ENCODE measurements at places on chromosomes 7 and 10.

- DNase-seq: no peak
Observed at GRCh38 chr10:3963191-3963673, 178.2 kb upstream of the KLF6 start.

GRCh38 chr10:71582019-71582418, 137.6 kb downstream of the C10orf105 start:
- DNase-seq: no peak

GRCh38 chr7:44473295-44473694, 17.2 kb downstream of the NUDCD3 start:
- no peak for DNase-seq

GRCh38 chr7:98621573-98622482, 4.7 kb downstream of the NPTX2 start:
- DNase-seq: no peak

GRCh38 chr7:100585511-100586265, at the start of gene LRCH4:
Gene LRCH4, minus strand, starts transcription at chr7:100586129. Its CDS starts 29 bp downstream, at chr7:100586100.
- peak; percentile 71 for DNase-seq

DNA sequence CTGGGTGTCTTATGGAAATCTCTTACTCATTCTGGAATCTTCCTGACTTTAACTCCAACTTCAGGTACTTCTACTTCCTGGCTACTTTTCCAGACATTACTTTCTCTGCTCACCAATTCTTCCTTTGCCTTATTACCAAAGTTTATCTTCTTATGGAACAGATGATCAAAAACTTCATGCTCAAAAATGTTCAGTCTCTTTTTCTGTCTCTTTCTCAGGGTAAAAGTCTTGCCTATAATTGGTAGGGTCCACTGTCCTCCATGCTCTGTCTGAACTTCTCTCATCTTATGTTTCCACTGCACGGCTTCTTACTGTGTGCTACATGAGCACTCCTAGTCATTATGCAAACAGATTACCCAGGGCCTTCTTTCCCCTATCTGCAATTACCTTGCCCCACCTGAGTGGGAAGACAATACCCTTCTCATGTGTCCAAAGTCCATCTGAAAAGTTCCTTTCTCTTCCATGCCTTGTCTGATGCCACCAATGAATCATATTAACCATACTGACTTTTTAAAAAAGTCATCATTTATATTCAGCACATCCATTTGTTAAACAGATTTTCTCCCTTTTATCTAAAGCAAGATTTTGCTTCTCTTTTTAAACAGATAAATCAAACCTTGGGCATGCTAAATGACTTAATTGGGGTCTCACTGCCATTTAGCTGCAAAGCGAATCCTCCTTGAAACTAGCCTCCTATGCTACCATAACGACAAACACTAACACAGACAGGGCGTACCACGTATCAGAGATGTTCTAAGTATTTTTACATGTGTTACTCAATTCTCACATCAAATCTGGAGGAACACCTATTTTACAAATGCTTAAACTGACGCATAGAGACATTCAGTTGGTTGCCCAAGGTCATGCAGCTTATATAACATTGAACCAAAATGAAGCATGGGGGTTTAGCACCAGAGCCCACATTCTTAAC, 48.8 kb downstream of the SEMA3C start:
- DNase-seq: no peak

DNA sequence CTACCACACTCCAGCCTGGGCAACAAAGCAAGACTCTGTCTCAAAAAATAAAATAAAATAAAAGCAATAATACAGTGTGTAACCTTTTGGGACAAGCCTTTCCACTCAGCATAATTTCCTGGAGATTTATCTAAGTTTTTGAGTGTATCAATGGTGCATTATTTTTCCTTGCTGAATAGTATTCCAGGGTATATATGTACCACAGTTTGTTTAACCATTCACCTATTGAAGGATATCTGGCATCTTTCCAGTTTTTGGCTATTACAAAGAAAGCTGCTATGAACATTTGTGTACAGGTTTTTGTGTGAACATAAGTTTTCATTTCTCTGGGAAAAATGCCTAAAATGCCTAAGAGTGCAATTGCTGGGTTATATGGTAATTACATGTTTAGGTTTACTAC, 59.9 kb downstream of the RBM20 start:
- DNase-seq: no peak

GRCh38 chr10:132237871-132238270, 51.1 kb downstream of the DPYSL4 start:
- DNase-seq: peak; percentile 51

DNA sequence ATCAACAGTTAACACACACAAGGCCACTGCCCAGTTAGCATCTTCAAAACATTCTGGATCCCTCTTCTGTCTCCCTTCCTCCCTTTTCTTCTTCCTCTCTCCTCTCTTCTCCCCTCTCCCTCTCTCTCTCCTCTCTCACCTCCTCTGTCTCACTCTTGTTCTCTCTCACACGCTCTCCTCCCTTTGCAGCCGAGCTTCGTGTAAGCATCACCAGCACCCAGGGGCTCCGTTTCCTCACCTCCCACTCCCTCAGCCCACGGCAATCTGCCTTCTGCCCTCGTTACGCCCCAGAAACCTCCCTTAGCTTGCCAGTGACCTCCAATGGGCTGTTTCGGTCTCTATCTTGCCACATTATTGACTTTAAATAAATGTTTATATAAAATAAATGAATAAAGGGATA, 147.4 kb downstream of the TEX36 start:
- DNase-seq: no peak

DNA sequence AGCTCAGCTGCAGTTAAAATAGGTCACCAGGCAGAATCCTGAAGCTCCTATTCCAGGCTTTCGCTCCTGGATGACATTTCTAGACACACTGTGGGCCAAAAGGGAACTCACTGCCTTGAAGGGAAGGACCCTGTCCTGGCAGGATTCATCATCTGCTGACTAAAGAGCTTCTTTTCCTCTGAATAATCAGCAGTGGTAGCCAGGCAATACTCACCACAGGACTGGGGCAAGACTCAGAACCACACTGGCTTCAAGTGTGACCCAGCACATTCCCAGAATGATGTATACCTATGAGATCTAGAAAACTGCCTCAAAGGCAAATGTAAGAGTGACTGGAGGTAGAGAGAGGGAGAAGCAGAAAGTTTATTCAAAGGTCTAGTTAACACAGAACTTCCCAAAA, 29.5 kb upstream of the EBF3 start:
- DNase-seq: no peak

- DNase-seq: no peak
Observed at GRCh38 chr10:80075781-80076180, 2.7 kb upstream of the TMEM254 start.

GRCh38 chr7:153399554-153399940, 640.0 kb downstream of the ACTR3B start:
- no peak for DNase-seq

DNA sequence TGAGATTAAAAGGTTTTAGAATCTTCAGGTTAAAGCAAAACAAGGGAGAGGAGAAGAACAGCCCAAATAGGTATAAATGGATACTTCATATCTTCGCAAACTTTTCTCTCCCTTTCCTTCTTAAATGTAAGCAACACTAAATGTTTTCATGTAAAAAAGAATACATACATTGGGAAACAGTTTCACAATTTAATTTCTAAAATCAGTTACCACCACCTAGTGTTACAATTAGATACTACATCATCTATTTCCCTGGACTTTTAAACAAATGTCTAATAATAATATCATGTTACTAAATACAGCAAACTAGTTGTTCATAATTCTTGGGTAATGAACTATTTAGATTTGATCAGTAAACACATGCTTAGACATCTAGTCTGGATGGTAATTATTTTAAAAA, 35.8 kb downstream of the MINDY3 start:
- peak; percentile 6 for DNase-seq

- no peak for DNase-seq
Observed at GRCh38 chr7:101172854-101173751, 7.0 kb downstream of the NAT16 start.

GRCh38 chr7:119967221-119967620, 305.8 kb upstream of the KCND2 start:
- no peak for DNase-seq

DNA sequence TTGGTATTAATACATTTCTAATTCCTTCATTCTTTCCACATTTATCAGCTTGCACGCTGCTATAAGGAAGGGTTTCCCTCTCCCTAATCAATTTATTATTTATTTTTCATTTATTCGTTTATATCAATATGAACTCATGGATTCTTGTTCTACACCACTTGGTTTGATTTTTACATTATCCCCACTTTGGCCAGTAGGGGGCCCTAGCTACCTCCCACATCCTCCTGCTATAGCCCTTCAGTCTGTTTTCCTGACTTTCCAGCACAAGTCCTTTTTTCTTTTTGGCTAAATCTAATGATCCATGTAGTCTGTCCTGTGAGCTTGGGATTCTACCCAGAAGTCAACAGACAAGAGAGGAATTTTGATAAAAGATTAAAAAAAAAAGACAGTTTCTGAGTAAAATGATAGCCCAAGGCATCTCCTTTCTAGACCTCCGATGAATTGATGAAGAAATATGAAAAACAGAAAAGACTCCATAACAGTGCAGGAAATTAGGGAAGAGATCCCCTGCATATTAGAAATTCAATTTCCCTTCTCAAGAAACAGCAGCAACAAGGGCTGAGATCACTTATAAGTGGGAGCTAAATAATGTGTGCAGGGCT, 47.7 kb downstream of the LYZL2 start:
- no peak for DNase-seq

DNA sequence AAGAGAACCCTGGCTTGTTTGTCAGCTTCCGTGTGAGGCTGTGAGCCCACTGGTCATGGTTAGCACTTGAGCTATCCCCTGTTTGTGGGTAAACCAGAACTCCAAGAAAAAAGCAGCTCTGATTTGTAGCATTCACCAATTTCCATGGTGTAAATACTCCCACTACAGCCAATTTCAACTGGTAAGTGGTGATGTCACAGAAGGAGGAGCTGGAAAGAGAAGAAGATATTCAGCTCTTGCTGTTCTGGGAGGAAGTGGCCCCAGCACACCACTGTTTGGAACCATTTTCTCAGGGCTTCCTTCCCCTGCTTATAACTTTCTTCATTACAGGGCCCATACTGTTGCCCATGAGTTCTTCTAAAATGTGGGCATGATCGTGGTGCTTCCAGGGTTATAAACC, 500.1 kb upstream of the ZMIZ1 start:
- DNase-seq: no peak

DNA sequence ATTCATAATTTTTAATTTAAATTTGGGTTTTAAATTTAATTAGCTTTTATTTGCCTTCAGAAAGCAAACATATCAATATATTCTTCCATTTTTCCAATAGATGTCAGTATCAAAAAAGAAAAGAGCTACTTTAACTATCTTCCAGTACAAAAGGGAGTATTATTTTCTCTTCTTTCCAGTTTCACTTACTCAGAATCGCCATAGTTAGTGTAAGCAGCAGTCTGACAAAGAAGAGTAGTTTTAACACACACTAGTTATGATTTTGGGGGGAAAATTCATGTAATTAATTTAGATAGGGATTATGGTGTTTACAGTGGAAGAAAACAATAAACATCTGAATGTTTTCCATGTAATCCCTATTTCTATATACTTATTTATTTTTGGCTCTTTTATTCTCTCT, 272.6 kb upstream of the DGKB start:
- DNase-seq: no peak

- peak; percentile 7 for DNase-seq
Observed at GRCh38 chr7:129055294-129055816, 444 bp upstream of the TNPO3 start.

DNA sequence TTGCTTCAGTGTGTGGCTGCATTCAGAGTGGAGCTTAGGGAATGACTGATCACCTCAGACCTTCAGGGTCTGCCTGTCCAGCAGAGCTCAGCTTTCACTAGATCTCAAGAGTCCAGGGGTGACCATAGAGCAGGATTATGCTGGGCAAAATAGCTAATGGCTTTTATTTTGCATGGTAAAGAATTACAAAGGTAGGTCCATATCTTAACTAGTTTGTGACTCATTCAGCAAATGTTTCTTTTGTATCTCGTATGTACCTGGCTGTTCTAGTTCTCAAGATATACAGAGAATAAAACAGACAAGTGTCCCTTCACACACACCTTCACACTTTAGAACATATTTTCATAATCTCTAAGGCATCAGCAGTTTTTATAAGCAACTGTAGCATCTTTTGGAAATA, 180.5 kb downstream of the DYNC1I1 start:
- DNase-seq: no peak

GRCh38 chr10:46239247-46239646, 47.5 kb upstream of the ANTXRL start:
- DNase-seq: no peak

DNA sequence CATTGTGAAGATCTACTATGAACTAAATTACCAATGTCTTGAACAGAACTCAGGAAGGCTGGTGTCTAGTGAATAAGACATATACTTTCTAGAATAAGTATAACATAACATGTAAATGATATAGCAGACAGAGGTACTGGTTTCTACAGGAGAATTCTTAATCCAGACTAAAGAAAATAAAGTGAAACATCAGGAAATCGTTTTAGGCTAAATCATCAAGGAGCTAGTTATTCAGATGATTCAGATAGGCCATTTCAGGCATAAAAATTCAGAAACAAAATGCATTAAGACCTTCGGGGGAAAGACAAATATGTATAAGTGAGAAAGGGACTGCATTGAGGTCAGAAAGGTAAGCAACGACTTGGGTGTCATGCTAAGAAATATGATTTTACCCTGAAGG, 170.6 kb downstream of the LRRN3 start:
- no peak for DNase-seq

GRCh38 chr10:17365402-17365801, 89.0 kb downstream of the ST8SIA6 start:
- no peak for DNase-seq

DNA sequence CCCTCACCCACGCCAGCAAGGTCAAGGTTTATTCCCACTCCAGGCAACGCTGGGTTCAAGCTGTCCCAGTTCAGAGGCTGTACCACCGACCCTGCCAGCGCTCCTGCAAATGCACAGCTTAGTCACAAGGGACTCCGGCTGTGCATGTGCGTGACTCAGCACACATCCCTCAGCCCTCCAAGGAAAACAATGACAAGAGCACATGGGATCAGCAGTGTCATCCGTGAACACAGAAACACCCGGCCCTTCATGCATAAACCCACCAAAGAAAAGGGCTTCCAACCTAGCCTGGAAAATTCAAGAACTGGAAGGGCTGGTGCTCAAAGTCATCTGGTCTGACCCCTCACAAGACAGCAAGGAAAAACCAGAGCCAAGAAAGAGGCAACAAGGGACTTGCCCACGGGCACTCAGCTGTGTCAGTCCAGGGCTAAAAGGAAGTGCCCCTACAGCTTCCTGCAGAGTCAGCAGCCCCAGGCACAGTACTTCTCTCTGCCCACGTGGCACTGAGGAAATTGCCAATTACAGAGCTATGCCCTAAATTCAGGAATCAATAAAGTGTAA, 106.1 kb downstream of the KCNMA1 start:
- peak; percentile 10 for DNase-seq

GRCh38 chr10:102714621-102715455, at the start of gene SFXN2:
Gene SFXN2, plus strand, starts transcription at chr10:102714636. Its CDS starts 12,001 bp downstream, at chr10:102726637.
- DNase-seq: no peak
